ENCODE measurements at places on chromosomes 7 and 10.

DNA sequence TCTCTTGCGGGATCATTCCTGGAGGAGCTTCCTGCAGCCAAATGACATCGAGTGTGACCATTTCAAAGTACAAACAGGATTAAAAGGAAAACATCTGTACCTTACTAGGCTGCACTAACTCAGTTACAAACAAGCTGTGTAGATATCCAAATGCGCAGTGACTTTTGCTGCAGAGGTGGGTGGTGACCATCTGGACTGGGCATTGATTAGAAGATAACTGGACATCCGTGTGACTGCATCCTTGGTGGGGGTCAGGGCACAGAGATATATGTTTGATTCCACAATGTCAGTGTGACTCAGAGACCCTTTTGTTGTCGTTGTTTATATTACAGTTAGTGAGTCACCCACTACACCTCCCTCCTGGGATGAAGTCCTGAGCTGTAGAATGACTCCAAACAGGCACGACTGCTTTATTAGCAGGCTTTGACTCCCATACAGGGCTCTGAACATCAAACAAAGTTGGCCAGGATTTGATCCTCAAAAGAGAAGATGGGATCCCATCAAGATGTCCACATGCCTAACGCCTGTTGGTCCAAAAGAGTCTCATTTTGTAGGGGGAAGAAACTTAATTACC, 56.7 kb upstream of the SDK1 start:
- DNase-seq: no peak

DNA sequence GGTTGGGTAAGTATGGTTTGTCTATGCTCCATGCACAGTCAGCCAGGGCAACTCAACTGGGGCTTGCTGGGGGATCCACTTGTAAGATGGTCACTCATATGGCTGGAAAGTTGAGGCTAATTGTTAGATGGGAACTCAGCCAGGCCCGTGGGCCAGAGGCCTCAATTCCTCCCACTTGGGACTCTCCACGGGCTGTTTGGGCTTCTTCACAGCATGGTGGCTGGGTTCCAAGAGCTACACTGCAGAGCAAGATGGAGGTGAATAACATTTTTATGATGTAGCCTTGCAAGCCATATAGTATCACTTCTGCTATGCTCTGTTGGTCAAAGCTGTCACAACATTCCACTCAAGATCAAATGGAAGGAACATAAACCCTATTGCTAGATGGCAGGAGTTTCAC, 39.2 kb downstream of the ELMO1 start:
- no peak for DNase-seq

- no peak for DNase-seq
Observed at GRCh38 chr10:44463511-44464121, 78.7 kb upstream of the CXCL12 start.

- no peak for DNase-seq
Observed at GRCh38 chr10:109622566-109622965, 300.7 kb downstream of the XPNPEP1 start.

GRCh38 chr7:80243425-80243824, 108.8 kb downstream of the GNAI1 start:
- no peak for DNase-seq

GRCh38 chr10:102704915-102705314, 9.3 kb downstream of the ARL3 start:
- DNase-seq: no peak

- DNase-seq: no peak
Observed at GRCh38 chr10:72540193-72540807, 85.6 kb downstream of the MICU1 start.

DNA sequence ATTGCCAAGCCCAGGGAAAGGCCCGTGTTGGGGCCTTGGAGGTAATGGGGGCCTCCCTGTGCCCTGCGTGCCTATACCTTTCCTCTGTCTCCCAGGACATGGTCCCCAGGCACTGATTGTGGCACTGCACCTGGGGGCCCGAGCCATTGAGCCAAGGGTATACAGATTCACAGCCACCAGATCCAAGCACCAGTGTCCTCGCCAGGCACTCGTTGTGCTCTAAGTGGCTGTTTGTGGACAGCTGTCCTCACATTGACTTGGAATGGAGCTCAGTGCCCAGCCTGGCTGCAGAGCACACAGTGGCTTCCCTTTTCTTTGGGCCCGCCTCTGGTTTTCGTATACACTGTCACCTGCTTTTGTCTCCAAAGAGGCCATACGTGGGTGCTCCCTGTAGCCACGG, 72.0 kb upstream of the BTBD16 start:
- no peak for DNase-seq

DNA sequence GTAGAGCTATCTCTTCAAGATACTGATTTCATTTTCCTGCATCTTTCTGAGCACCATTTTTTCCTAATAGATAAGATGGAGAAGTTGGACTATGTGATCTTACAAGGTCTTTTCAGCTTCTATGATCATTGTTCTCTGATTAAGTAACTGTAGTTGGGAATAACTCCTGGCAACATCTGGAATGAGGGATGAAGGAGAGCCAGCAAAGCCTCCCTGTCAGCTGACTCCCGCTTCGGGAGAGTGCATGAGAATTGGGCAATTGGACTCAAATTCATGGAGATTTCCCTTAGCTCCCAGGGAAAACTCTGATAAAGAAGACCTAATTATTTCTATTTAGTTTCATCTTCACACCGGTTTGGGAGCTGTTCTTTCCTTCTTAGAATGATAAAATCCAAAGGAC, 146.1 kb downstream of the CCDC71L start:
- DNase-seq: no peak

GRCh38 chr7:132412435-132412834, 163.8 kb downstream of the PLXNA4 start:
- DNase-seq: no peak

- DNase-seq: no peak
Observed at GRCh38 chr10:178208-178607, 43.0 kb downstream of the ZMYND11 start.

GRCh38 chr10:52040486-52040885, 273.6 kb upstream of the DKK1 start:
- DNase-seq: no peak

DNA sequence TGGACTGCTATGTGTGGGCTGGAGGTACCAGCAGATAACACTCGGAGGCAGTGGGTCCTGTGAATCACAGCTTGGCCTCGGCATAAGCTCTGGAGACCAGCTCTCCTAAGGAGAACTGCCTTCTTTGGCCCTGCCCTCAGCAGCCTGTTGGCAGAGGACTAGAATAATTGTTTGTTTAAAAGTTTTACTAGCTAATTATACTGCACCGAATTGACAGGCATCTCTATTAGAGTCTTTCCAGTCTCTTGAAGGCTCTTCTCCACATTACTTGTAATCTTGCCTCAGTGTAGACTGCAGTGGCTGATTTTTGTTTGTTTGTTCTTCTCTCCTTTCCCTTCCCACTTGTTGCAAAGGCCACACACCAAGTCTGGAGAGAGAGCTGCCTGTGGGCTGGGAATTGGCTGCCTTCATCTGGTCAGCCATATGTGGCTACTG, 183.2 kb downstream of the AUTS2 start:
- no peak for DNase-seq

- no peak for DNase-seq
Observed at GRCh38 chr10:68781613-68782574, 45.4 kb upstream of the STOX1 start.

- DNase-seq: no peak
Observed at GRCh38 chr7:16747102-16747501, 6.5 kb upstream of the TSPAN13 start.

DNA sequence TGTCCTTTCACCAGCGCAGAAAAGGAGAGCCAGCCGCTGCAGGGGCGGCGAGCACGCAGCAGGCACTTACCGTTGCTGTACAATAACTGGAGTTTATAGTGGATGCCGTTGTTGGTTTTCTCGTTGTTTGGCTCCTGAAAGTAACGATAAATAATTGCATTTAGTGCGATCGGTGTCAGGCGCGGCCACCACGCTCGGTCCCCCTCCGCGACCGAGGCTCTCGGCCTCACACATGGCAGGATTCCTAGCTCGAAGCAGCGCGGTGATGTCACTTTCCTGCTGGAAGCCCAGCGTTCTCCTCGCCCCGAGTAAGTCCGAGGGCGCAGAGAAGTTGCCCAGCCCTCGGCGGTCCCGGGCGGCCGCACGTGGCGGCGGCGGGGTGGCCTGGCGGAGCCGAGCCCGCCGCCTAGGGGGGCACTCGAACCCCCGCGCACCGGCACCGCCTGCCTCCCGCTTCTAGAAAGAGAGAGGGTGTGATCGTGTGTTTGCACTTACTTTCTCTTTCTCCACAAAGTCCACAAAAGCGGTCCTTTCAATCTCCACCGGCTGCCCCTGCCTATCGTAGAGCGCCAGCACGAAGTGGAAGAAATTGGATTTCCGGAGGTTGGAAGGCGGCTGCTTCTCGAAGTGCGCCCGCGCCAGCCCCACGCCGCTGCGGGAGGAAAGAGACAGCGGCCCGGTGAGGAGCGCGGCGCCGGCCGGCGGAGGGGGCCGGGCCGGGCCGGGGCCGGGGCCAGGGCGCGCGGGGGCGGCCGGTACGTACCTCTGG, 1.0 kb downstream of the EBF3 start:
- no peak for DNase-seq

GRCh38 chr10:84334811-84335210, 6.4 kb downstream of the CCSER2 start:
- DNase-seq: no peak

GRCh38 chr7:80783678-80784327, 135.0 kb downstream of the SEMA3C start:
- DNase-seq: no peak

DNA sequence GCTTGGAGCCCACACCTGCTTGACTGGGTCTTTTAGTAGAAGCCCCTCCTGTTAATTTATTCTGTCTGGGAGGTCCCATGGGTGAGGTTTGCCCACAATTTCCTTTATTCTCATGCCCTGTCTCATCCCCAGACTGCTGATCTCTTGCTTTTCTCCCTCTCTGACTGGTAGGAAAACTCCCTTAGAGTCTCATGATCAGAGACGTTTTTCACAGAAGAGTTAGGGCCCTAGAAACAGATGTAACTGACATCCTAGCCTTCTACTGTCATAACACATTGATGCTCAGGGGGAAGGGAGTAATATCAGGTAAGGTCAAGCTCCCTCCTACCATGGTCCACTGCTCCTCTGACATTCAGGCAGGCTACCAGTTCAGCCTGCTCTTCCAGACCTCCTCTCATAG, 43.7 kb upstream of the WASL start:
- DNase-seq: no peak

GRCh38 chr10:42519761-42520460, 118.5 kb downstream of the ZNF33B start:
- no peak for DNase-seq

- DNase-seq: no peak
Observed at GRCh38 chr10:121091961-121092719, 241.0 kb downstream of the WDR11 start.

DNA sequence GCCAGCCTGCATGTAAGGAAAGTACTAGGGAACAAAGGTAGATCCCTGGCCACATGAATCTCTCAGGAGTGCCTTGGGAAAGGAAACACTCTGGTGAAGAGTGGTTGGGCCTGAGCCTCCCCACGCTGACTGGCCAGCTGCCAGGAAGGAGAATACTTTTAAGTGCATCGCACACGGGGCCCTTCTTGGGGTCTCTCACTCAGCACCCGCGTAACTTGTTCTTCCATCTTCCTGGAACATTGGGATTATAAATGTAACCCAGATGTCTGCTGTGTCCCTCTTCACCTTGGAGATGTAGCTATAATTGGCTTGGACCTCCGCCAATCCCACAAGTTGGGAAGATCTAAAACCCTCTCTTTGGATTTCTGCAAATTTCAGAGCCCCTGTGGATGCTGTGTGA, 4.4 kb upstream of the GLI3 start:
- no peak for DNase-seq

GRCh38 chr7:127692200-127692599, 40.2 kb downstream of the SND1 start:
- no peak for DNase-seq

GRCh38 chr7:2436341-2437104, 33.1 kb downstream of the CHST12 start:
- no peak for DNase-seq

DNA sequence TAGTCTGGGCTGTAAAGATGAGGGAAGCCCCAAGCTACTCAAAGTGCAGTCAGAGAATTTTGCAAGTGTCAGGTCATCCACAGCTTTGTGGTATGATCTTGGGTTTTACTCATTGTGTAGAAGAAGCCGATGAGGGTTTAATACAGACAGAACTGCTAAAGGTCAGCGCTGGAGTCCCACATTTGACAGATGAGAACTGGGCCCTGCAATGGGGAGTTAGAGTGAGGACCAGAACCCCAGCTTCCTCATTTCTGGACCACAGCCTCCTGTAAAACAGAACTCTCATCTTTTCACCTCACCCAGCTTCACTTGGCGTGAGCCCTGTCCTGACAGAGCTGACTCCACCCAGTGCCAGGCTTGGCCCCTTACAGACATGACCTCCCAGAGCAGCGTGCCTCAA, 20.1 kb downstream of the LRRC20 start:
- no peak for DNase-seq

DNA sequence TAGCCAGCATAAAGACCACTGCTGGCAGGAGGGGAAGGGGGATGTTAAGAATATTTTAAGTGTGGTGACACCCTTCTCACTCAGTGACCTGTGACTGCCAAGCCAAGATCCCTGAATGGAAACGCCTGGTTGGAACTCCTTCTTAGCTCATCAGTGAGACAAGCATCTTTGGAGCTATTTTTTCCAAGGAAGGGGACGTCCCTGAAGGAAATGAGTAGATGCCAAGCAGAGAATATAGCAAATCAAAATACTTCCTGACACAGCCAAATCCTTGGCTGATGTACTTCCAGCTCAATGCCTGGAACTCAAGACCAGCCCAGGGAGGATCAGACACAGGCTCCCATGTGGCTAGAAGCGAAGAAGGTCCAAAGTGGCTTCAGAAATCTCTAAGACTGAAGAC, 82.2 kb downstream of the SORBS1 start:
- no peak for DNase-seq

GRCh38 chr7:118478931-118479330, 254.4 kb downstream of the ANKRD7 start:
- no peak for DNase-seq

GRCh38 chr10:9875353-9875752, 1142.3 kb upstream of the CELF2 start:
- DNase-seq: no peak

- DNase-seq: no peak
Observed at GRCh38 chr7:50367100-50367499, 62.6 kb downstream of the IKZF1 start.

DNA sequence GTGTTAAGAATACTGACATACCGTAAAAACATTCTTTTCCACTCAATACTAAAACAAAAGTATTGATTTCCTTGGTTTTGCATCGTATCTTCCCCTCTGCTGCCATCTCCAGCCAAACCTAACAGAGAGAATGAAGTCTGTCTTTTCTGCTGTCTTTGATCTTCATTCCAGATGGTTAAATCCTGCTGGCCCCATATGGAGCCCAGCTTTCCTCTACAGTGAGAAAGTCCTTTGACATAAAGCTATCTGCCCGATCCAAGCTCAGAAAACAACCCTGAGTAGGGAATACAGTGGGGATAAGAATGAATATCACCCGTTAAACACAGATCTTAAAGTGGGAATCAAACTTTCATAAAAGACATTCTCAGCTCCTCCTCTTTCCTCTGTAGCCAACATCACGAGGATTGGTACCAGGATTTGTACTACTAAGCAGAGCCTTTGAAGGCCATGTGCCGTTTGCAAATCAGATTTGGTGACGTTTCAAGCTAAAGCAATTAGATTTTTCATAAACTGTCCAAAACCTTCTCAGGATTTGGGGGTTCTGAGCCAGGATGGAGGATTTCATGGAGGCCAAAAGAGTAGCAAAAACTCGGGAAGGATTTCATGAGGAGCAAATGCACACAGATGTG, 30.8 kb upstream of the GPAM start:
- no peak for DNase-seq
